Glutamatergic neuron (in vitro differentiated cells): ENCODE measurements at places on chromosomes 3 and 15. TPM values are rescaled to one million over a fixed set of nuclear protein-coding genes. Genes with fewer than 3 reads are reported as not detected.

- DNase-seq = no peak
Measured at GRCh38 chr3:38126121-38126892, 10.6 kb downstream of the ACAA1 start.

DNA sequence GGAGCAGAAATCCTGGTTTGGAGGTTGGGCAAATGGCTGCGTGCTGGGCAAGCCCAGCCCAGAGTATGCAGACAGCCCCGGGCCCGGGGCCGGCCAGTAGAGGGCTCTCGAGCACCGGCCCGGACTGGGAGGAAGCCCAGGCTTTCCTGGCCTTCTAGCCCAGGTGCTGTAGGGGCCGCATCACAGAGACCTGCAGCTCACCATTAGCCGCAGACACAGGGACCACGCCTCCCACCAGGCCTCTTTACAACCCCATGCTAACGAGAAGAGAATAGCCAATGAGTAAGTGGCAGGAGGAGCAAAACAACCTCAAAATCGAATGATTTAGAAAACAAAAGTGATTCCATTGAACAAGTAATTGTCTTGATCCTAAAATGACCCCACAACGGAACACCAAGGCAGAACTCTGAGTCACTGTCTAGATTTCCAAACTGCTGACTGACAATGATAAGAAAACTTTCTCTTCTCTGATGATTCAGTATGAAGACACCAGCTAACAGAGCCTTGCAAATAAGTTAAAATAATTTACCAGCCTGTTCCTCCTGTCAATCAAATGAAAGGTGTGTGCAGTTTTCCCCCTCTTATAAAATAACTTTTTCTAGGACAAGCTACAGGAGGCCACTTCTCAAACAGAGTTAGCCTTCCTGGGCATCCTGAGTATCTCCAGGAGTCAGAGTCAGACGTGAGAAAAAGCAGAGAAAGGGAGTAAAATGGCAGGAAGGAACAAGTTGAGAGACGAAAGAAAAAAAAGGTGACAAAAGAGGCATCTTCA lies 102.2 kb downstream of the DGKG start:
- peak; percentile 85 for DNase-seq

- DNase-seq = peak; percentile 93
Measured at GRCh38 chr3:160885791-160886286, 129.8 kb downstream of the PPM1L start.

- no peak for DNase-seq
Measured at GRCh38 chr3:12601072-12601471, 44.2 kb downstream of the MKRN2 start.

- no peak for DNase-seq
Measured at GRCh38 chr15:27422997-27423396, 452.0 kb downstream of the GABRG3 start.

The MYO1E gene
- 7.9 TPM for total RNA-seq

The FBXW12 gene
- 0.66 TPM for total RNA-seq
